Stimulated activated CD4-positive, alpha-beta T cell treated with anti-CD3 and anti-CD28 coated beads, Interleukin-15, amount 100 ng/mL, for 1 hour (primary cell): ENCODE measurements at places on chromosomes 4 and X.
A peak's percentile ranks its signal among the peaks of the same experiment; 100 is the strongest.

GRCh38 chr4:92830771-92831170, 527.0 kb downstream of the GRID2 start:
- no peak for DNase-seq

GRCh38 chrX:22748093-22748999, 251.4 kb upstream of the DDX53 start:
- peak; percentile 6 for DNase-seq

GRCh38 chrX:136417806-136418205, 69.9 kb upstream of the BRS3 start:
- DNase-seq, result no peak

- no peak for DNase-seq
Measured at GRCh38 chr4:55033296-55033695, 92.1 kb downstream of the KDR start.

DNA sequence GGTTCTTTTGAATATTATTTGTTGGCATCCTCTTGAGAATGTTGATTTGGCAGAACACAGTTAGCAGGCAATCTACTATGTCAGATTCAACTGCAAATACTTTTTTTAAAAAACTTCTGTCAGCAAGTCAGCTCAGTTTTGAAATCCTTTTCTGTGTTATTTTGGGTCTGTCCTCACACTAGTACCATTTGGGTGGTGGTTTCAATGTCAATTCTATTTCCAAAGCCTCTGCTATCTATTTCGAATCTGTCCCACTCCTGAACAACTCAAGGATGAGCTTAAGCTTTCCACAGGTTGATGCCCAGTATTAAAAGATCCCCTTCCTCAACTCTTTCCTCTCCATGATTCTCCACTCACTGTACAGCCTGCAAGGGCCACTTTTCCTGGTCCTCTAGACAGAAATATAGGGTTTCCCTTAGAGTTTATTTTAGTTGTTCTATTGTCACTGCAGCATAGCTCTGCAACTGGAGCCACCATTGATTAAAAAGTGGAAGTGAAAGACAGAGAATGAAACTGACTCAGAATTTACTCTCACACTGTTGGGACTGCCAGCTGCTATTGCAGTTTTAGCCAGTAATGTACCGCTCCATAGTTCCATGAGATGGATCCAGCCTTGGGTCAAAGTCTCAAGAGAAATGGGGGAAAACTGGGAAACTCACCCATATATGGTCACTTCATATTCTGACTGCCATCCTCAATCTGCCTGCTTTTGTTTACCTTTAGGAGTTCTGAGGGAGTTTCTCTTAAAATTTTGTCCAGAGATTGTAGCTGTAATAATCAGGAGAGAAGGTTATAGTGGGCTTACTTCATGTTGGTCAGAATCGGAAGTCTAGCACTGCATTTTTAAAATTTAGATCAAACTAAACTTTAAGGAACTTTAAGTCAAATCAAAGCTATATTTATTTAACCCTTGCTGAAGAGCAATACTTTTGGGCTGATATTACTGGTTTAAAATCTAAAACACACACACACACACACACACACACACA, 14.6 kb downstream of the HDX start:
- no peak for DNase-seq

GRCh38 chr4:7865533-7865932, 74.1 kb downstream of the AFAP1 start:
- DNase-seq, result no peak

DNA sequence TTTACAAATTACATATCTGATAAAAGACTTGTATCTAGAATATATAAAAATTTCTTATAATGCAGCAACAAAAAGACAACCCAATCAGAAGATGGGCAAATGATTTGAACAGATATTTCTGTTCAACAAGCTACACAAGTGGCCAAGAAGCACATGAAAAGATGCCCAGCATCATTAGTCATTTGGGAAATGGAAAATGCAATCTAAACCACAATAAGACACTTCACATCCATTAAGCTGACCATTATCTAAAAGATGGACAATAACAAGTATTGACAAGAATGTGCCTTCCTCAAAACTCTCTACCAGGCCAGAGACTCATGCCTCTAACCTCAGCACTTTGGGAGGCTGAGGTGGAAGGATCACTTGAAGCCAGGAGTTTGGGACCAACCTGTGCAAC, 53.9 kb downstream of the SPINK2 start:
- no peak for DNase-seq

- DNase-seq, result no peak
Measured at GRCh38 chr4:175326796-175327195, 408.6 kb downstream of the ADAM29 start.

DNA sequence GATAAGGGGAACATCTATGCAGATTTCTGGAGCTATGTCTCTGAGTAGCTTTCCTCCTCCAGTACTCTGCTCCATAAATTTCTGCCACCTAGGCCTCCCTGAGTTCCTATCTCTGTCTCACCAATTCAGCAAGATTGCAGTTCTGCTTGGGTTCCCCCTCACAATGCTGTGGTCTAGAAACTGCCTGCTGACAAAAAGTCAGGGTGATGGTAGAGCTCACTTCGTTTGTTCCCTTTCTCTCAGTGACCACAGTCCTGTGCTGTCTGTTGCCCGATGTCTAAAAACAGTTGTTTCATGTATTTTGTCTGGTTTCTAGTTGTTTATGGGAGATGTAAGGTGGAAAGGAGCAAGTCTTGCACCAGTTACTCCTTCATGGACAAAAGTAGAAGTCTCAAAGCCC, 41.1 kb downstream of the AMMECR1 start:
- DNase-seq, result no peak

GRCh38 chr4:21307709-21308108, 607.5 kb downstream of the PACRGL start:
- no peak for DNase-seq

GRCh38 chr4:120921456-120922380, 808 bp downstream of the PRDM5 start:
- peak; percentile 35 for DNase-seq

DNA sequence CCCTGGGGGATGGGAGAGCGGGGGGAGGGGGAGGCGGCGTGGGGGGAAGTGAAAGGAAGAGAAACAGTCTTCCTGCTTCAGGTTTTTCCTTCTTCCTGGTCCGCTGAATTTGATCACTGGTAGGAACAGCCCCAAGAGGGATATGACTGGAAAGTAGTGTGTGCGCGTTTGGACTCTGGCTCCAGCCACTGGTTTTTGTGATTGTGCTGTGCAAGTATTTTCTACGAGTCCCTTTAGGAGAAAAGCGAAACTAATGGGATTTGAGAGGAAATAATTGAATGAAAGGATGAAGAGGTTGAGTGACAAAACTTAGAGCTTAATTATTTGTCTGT, 836 bp downstream of the PRRG1 start:
- DNase-seq, result no peak

DNA sequence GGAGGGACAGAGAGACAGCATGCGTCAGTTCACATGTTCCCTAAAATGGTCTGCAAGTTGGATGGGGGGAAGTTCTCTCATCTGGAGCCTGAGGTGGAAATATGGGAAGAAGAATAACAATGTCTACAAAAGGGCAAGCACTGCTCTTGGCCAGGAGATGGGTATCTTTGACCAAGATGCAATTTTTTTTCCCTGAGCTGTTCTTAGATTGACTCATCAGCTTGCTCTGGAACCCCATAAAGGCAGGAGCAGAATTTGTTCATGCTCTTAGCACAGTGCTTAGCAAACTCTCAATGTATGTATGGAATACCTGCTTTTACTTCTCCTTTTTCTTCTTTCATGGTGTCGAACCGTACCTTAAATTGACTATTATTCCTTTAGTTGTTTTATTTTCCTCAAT, 90.5 kb upstream of the ZNF827 start:
- DNase-seq, result no peak

GRCh38 chr4:7487502-7487901, 52.8 kb upstream of the PSAPL1 start:
- DNase-seq, result no peak

DNA sequence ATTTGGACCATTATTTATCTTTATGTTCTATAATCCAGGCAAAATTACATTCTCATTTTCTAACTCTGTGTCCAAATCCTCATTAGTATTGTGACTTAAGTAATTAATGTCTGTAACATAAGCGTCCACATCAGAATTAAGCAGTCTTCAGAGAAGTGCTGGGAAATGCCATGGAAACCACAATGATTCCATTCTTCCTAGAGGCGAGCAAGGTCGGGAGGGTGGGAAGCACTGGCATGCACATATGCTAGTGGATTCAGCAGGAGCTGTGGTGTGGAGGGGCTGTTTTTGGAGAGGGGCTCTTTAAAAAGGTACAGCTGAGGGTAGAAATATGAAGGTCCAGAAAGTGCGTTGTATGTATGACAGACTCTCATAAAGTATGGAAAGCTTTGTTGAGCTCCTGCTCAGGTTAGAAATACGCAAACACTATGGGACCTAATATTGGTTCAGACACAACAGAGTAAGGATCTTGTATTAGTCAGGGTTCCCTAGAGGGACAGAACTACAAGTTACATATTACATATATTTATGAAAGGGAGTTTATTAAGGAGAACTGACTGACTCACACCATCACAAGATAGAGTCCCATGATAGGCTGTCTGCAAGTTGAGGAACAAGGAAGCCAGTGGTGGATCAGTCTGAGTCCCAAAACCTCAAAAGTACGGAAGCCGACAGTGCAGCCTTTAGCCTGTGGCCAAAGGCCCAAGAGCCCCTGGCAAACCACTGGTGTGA, 61.5 kb downstream of the GLRA2 start:
- no peak for DNase-seq

GRCh38 chr4:165207016-165207430, 338 bp upstream of the KLHL2 start:
- DNase-seq, result no peak

DNA sequence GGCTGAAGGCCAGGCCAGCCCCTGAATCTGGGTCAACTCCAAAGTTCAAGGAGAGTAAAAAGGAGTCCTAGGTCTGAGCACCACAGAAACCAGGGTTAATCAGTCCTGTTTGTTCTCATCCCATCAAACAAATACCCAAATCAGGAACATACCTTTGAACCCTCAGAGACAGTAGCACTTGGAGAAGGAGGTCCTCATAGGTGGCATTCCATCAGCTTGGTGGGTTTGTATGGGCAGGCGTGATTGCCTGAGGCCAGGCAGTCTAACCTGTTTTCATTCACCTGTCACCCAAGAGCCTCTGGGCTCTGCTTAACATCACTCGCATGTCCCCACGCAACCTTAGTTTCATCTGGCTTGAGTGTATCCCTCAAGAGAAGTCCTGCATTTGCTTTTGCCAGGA, 17.5 kb upstream of the MBTPS2 start:
- DNase-seq, result no peak

GRCh38 chrX:19040373-19040772, 56.5 kb upstream of the PHKA2 start:
- no peak for DNase-seq

DNA sequence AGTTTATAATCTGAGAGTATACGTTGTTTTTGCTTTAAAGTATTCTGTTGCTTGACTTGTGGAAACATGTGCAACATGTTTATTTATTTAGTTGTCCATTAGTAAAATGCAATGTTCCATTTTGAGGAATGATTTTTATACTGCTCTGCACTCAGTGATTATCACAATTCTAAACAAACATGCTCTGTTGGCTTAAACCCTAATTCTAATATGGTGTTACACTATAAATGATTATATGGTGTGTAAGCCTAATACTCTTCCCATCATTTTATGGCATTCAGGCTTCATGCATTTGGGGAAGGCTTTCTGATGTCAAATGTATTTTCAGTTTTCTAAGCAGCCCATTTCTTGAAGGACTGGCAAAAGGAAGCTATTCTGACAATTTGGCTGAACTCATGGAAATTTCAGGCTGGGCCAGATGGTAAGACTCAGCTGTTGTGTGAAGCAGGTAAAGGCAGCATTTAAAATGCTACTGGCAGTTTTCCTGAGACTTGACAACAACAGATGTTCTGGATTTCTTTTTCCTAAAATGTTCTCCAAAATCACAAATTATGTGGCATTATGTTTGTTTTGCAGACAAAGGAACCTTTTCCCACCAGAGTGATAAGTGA, 336.7 kb upstream of the GNPDA2 start:
- DNase-seq, result no peak

DNA sequence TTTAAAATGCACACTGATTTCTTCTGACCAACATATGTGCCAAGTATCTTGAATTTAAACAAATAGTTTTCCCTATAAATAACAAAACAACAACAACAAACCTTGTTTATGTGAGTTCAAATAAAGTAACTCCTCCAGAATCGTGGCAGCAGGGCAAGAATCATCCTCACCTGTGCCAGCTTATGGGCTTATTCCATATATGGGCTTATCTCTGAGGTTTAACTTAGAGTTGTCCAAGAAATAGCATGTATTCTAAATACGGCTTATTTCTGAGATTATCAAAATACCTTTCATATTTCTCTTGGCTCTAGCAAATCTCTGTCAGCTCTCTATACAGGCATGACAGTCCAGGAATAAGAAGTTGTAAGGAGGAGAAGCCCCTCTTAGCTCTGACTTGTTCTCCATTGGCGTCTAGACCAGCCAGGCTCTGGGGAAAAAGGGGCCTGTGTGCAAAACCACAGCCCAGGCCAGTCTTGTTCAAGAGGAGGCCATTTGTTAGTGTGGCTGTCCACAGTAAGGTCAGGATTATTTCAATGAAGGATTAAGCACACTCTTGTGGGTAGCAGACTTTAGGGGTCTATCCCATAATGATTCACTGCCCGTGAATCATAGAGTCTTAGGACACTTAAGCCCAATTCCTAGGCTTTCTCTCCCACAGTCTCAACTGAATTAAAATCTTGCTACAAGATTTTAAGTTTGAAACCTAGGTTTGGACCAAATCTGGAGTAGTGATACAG, 63.2 kb downstream of the FRAS1 start:
- no peak for DNase-seq

DNA sequence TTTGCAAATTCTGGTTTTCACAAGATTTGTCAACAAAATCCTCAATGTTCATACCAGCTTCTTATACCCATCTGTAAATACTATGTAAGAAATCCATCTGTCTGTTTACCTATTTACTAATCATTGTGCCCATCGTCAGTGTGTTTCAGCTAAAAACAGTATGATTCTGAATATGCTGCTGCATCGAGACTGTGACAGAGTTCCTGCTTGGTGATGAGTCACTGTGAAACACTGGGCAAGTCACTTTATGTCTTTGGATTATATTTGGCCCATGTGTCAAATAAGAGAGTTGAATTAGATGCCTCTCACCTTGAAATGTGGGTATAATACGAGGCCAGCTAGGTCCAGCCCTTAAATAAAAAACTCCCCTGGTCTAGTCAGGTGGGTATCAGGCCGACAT, 79.3 kb downstream of the CBLL2 start:
- DNase-seq, result no peak

DNA sequence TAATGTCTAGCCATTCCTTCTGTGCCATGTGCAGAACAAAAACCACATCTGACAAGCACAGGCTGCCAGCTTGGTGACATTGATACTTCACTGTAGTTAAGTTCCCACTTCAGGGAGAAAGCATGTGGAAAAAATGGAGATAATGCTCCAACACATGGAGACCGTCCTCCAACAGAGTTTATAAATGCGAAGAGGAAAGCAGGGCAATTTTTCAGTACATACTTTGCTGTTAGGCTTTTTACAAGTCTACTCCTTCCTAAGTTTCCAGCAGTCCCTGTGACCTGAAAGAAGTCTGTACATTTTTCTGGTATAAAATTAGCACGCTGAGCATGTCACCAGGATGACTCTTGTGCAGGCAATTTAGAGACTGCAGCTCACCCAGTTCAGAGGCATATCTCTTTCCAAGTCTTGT, 766.9 kb upstream of the IGFBP7 start:
- DNase-seq, result no peak

GRCh38 chr4:153036931-153037482, 100.9 kb downstream of the FHDC1 start:
- DNase-seq, result no peak
